ENCODE measurements at places on chromosomes 5 and 9.

GRCh38 chr5:1298067-1298551 is 3.2 kb upstream of the TERT start:
- DNase-seq = no peak

GRCh38 chr9:88011005-88011766 is 36.9 kb upstream of the CDK20 start:
- DNase-seq = no peak

DNA sequence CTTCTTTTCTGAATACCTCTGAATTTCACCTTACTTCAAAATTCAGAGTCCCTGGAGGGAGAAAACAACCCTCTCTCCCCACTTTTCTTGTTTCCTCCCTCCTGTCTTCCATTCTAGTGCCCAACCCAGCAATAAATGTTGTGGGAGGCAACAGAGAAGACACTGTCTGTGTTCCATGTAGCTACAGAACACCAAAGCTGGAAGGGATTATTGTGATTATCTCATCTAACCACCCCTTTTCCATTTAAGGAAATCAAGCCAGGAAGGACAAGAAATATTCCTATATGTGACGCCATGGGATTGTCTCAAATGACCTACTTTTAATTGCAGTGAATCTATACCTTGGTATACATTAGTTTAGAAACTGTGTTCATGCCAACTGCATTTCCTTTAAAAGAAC is 476.6 kb upstream of the TNC start:
- no peak for DNase-seq

GRCh38 chr5:2193142-2193541 is 310.4 kb upstream of the IRX4 start:
- DNase-seq = no peak

DNA sequence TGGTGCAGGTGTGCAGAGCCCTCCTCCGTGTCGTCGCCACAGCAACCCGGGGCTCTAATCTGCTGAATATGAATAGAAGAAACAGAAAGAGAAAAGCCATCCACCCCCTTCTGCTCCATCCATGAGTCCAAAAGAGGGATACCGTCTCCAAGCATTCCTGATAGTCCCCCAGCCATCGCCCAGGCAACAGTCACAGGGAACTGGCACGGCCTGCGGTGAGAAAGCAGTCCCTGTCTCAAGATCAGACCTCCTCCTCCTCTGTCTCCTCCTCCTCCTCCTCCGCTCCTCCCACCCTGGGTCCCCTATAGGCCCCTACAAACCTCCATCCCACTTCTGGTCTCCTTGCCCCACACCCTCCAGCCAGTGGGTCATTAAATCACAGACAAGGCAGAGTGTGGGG is 308.1 kb upstream of the MPDZ start:
- DNase-seq = no peak

DNA sequence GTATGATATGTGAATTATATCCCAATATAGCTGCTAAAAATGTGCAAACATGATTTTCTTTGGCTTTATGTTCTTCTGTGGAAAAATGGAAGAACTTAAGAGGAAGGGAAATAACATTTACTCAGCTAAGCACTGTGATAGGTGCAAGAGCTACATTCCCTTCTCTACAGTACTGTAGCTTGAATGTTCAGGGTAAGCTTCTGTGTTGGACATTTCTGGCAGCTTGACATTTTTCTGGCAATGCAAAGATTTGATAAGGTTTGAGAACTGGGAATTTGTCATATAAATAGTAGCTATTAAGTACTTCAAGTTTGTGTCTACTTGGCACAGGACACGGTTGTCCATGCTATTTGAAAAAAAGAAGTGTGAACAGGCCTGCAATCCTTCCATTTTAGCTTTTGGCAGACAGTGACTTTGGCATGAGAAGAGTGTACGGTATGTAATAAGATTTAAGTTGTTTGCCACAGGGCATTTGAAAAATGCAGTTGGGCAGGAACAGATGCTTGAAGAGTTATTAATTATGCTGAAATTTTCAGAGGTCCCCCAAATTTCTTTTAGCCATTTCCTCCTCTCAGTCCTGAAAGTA is 77.6 kb downstream of the KIF4B start:
- no peak for DNase-seq

GRCh38 chr9:75152416-75152815 is 64.1 kb downstream of the OSTF1 start:
- DNase-seq = peak; percentile 21

- no peak for DNase-seq
These were observed 395.4 kb downstream of the ARRDC3 start for GRCh38 chr5:90987726-90988125.

- no peak for DNase-seq
These were observed 2204.9 kb upstream of the WWC1 start for GRCh38 chr5:166086568-166086967.

DNA sequence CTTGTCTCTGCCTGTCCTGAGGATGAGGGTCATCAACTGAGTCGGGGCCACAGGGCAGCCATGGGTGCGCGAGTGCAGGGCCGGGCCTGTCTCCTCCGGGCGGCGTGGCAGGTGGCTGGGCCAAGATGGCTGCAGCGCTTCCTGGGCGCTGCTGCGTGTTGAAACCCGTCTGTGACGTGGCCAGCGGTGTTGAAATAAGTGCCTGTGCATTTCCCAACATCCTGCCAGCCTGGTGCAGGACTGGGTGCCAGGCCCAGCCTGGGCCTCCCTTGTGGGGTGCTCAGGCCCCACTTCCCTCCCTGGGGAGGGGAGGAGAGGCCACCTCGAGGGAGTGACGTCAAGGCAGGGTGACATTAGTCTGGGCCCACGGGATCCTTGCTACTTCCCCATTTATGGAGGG is 45.5 kb downstream of the RXRA start:
- no peak for DNase-seq

DNA sequence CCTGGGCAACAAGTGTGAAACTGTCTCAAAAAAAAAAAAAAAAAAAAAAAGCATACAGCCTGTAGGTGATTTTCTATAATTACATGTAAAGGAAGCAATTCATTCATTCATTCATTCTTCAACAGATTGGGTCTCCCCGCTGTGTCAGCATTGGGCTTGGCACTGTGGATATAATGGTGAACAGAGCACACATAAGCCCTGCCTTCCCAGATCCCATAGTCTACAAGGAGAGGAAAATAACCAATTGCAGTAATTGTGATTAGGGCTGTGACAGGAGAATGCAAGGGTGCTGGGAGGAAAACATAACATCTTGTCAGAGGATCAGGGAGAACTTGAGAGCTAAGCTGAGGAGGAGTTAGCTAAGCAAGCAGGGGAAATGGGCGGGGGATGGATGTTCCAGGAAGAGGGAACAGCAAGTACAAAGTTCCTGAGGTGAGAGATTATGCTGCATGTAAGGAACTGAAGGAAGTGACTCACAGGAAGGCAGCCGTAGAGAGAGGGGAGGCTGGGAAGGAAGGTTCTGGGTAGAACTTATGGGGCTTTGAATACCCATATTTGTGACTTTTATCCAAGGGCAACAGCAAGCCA is 24.0 kb upstream of the KLF9 start:
- no peak for DNase-seq

- DNase-seq = no peak
These were observed 127.9 kb upstream of the SGCD start for GRCh38 chr5:156199045-156199444.

- DNase-seq = no peak
These were observed 32.2 kb downstream of the APTX start for GRCh38 chr9:32969270-32969669.

DNA sequence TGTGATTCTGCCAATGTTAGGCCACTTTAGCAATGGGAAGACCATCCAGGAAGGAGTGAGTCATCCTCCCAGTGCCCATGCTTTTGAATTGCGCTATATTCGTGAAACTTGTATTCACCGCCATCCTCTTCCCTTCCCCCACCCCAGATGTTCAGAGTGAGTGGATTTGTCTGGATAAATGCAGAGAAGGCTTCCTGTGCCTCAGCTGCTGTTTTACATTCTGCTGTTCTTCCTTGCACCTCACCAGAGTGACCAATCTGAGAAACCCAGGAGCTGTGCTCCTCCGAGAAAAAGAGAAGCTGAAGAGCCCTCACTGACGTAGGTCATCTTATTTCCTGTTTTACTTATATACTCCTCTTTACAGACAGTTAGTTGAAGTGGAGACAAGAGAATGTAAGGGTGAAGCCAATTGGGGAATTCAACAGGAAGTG is 24.6 kb upstream of the SVEP1 start:
- DNase-seq = no peak

DNA sequence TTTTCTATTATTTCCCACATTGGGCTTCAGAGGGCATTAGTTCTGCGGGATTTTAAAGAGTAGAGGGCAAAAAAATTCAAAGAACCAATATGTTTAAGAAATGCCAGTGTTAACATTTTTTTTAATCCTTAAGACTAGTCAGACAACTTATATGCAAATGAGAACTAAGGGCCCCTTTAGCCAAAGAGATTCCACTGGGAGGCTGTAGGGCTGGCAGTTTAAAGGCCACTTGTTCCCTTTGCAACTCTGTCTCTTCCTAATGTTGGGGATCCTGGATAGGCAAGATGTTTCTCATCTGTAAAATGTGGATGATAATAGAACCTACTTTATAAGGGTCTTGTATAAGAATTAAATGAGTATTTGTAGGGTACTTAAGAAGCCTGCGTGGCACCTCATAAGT is 1395.9 kb downstream of the PTPRD start:
- no peak for DNase-seq

DNA sequence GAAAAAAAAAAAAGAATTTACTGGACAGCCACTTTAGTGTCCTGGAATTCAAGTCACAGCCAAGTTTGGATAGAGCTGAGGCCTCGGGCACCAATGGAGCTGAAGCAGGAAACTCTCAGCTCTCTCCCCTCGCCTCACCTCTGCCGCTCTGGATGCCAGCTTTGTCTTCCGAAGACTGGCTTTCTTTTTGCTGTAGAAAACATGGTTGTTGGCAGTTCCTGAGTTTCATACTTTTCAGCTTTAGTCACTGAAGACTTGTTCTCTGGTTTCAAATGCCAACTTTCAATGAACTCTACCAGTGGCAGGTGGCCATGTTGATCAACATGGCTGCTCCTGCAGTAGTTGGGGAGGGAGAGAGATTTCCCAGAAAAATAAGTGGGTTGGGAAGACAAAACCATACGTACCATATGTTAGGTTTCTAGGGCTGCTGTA is 142.2 kb downstream of the SNX18 start:
- DNase-seq = no peak

DNA sequence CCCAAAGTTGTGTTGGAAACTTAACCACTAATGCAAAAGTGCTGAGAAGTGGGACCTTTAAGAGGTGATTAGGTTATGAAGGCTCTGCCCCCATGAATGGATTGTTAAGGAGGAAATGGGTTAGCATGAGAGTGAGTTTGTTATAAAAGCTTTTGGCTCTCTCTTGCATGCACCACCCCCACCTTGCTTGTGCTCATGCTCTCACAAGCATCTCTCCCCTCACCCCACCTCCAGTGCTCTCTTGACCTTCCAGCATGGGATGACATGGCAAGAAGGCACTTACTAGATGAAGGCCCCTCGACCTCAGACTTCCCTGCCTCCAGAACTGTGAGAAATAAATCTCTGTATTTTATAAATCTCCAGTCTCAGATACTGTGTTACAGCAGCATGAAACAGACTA is 52.8 kb downstream of the RICTOR start:
- DNase-seq = no peak

- no peak for DNase-seq
These were observed 632 bp downstream of the UBAP1 start for GRCh38 chr9:34179213-34180136.

Data from activated CD4-positive, alpha-beta T cell treated with anti-CD3 and anti-CD28 coated beads, Interleukin-2, amount 50 U/mL, for 24 hours (primary cell).